ENCODE measurements at places on chromosomes 7 and 10.
A peak's percentile ranks its signal among the peaks of the same experiment; 100 is the strongest.

- DNase-seq = no peak
Observed at GRCh38 chr7:94417306-94417705, 22.6 kb downstream of the COL1A2 start.

DNA sequence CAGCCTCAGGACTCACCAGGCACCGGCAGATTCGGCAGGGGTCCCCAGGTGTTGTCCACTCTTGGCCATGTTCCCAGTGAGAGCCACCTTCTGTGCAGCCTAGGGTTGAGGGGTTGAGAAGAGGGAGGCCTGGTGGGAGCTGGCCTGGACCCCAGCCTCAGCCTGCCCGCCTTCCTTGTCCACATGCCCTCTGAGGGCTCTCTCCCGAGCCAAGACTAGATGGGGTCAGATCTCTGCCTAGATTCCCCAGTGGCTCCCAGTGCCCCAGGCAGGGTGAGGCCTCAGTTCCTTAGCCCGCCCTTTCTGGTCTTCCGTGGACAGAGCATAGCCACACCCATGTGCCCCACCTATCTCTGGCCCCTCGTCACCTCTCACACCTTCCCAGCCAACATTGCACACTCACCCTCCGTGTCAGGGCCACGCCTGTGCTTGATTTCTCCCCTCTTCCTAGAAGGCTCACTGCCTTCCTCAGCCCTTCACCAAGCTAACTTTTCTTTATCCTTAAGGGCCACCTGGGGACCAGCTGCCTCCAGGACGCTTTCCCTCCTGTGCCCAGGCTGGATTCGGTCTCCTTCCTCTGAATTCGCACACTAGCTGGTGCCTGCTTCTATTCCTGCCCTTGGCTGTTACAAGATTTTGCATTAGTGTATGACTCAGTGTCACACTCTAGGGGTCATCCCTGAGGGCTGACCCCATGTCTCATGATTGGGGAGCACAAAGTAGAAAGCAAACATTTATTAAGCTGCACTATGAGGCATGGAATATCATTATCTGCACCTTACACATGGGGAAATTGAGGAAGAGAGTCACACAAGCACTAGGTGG lies 7.5 kb downstream of the KCP start:
- no peak for DNase-seq

DNA sequence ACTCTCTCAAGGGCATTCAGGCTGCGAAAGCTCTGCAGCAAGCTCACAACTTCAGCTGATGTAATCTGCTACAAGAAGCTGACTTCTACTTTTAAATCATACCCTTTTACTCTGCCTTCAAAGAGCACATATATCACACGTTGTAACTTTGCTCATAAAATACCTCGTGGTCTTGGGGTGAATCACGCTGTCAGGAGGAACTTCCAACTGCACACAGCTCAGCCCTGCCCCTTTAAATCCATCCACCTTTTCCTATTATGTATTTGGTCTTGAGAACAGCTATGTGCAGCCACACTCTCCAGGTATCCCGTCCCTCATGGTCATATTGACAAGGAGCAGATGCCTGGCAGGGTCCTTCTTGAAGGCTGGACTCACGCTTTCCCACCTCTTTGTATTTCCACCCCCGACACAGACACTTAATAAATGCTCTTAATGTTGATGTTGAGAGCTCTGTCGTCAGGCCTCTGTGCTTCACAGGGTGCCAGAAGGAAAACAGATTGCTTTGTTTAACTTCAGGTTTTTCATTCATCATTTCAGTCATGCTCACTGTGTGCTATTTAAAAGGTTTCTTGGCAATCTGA lies 47.6 kb downstream of the ICA1 start:
- DNase-seq = peak; percentile 6

DNA sequence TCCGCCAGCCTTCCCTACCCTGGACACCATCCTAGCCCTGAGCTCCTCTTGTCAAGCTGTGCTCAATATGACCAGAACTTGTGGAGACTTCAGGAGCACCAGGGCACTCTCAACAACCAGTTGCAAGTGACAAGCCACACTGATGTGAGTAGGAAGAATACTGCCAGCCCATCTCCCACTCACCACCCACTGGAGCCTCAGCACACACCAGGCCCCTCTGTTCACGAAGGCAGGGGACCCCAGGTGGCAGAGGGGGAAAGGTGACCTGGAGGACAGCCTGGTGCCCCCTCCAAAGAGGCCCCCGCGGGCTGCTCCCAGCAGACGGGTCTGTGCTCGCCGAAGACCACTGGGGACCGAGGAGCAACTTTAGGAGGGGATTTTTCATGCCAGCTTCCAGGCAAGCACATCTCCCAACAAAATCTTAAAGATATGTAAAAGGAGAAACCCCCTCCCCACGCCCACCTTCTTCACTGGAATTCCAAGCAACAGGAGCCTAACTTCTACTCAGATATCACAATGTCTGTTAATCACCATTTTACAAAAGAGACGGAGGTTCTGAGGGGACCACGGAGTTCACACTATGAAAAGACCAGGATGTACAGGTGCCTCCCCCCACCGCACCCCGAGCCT lies 1.0 kb downstream of the MMD2 start:
- DNase-seq = no peak

GRCh38 chr7:140196361-140197217 lies 19.8 kb upstream of the KDM7A start:
- no peak for DNase-seq

DNA sequence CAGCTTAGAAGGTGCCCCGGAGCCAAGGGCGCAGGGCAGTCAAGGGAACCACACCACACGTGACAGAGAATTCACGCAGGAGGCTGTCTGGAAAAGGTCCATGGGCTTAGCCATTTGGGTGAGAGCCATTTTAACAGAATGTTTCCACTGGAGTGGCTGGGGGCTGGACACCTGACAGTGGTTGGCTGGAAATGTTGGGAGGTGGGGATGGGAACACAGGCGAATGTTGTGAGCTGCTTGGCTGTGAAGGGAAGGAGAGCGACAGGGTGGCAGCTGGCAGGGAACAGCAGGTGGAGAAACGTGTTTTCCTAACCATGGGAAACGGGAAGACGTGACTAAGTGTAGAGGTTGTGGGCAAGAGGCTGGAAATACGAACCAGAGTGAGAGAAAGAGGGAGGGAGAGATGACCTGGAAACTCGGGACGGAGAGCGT lies 100.5 kb upstream of the ZNF32 start:
- no peak for DNase-seq

- no peak for DNase-seq
Observed at GRCh38 chr10:71173466-71173865, 38.9 kb upstream of the UNC5B start.

GRCh38 chr7:21507627-21508343 lies 35.1 kb upstream of the DNAH11 start:
- DNase-seq = peak; percentile 23

GRCh38 chr7:70703785-70704184 lies 428.2 kb upstream of the GALNT17 start:
- no peak for DNase-seq

- no peak for DNase-seq
Observed at GRCh38 chr7:123343611-123344010, 143.8 kb upstream of the SLC13A1 start.

GRCh38 chr10:69317175-69317604 lies 38.9 kb downstream of the HK1 start:
- no peak for DNase-seq

DNA sequence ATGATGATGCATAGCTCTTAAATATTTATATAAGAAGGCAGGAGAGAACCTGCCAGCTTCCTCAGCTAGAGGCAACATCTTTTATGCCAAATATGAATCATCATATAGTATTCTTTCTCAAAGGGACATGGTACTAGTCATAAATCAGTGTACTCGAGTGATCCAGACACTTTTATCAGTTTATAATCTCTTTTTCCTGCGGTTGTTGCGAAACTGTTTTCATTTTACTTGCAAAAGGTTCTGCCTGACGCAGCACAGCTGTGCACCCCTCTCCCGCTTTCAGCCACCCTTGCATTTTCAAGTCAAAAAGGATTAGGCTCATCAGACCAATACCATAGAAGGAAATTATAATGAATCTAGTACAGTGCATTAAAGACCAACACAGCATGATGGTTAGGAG lies 332.3 kb upstream of the PRKCQ start:
- no peak for DNase-seq

GRCh38 chr10:96496281-96496925 lies 17.3 kb downstream of the TLL2 start:
- DNase-seq = no peak

DNA sequence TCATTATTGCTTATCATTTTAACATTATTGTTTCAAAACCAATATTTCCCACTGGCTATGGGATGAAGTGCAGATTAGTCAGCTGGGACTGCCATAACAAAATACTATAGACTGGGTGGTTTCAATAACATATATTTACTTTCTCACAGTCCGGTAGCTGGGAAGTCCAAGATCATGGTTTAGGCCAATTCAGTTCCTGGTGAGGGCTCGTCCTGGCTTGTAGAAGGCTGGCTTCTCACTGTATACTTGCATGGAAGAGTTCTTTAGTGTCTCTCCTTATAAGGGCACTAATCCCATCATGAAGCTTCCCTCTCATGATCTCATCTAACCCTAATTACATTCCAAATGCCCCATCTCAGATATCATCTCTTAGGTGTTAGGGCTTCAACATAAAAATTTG lies 101.3 kb downstream of the CHRM2 start:
- DNase-seq = no peak

- no peak for DNase-seq
Observed at GRCh38 chr10:33098951-33099663, 141.1 kb upstream of the ITGB1 start.

DNA sequence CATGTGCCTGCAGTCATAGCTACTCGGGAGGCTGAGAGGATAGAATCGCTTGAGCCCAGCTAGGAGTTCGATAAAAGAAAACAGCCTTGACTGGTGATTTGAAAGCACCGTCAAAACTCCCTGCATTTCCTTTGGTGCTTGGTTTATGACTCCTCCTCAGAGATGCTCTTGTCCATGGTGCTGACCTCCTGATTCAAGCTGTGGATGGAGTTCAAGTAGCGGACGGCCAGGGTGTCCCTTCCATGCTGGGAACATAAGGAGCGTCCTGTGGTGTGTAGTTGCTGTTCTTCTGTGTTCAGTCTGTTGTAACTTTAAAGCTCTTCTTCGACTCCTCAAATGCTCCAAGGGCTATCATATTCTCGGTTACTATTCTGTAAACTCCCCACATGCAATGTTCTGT lies 382.5 kb upstream of the KIAA1217 start:
- peak; percentile 35 for DNase-seq

DNA sequence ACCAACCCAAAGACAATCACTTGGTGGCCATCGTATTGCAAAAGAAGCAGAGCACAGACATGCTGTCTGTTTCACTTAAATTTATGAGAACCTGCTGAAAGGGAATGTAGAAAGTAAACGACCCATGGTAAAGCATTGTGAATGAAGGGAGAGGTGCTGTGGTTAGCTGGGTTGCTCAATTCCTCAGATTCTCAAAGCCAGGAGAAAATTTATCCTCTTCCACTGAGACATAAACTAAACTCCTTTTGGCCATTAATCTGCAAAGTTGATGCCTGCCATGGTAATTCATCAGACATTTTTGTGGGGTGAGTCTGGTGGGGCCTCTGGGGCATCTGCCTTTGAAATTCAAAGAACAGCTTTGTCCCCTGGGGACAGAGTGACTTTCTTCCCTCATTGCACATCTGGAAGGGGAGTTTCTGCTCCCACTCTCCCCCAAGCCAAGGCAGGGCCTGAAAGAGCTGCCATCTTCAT lies 951.0 kb downstream of the LRMDA start:
- peak; percentile 64 for DNase-seq

DNA sequence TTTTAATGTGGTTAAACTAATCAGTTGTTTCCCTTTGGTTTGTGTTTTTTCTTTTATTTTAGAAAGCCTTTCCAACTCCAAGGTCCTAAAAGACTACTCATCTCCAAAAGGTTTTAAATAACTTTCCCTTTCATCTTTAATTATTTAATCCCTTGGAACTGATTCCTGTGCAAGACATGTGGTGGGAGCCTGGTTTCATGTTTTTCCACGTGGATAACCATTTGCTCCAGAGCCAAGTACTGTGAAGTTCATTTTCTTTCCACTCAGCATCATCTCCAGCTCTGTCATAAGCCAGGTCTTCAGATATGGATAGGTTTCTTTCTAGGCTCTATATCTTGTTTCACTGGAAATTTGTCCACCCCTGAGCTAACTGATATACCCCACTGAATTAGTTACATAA lies 16.7 kb downstream of the PPP1R3C start:
- no peak for DNase-seq

GRCh38 chr7:8169171-8169570 lies 92.8 kb downstream of the ICA1 start:
- DNase-seq = no peak

DNA sequence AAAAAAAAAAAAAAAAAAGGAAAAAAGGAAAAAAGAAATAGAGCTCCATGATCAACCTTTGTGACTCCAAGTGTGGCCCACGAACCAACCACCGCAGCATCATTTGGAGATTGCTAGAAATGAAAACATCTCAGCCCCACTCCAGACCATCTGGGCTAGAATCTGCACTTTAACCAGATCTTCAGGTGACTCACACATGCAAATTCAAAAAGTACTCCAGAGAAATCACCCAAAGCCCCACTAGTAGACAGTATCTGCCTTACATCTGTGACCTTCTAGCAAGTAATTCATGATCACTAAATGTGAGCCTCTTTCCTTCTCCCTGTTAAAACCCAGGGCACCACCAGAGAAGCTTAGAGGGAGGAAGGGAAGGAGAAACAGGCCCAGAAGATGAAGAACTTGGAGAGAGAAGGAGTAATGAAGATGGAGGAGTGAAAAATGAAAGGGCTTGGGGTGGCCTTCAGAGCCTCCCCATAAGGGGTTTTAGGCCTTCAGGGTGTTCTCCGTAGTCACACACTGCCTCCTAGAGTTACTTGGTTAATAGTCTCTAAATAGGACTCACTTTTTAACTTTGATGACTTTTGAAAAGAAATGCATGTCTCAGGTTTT lies 94.0 kb downstream of the SLC37A3 start:
- no peak for DNase-seq

DNA sequence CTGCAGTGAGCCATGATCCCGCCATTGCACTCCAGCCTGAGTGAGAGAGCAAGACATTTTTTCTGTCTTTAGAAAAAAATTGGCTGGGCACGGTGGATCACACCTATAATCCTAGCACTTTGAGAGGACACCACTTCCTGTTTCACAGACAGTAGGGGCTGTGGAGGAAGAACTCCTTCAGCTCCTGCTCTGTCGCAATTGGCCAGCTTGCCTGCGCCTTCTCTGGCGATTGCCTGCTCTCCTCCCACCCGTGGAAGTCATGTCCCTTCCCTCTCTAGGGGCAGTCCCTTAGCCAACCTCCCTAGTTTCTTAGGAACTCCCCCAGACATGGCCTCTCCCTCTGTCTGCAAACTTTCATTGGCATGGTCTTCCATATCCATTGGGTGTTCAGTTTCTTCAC lies 8.7 kb downstream of the PDSS1 start:
- no peak for DNase-seq

DNA sequence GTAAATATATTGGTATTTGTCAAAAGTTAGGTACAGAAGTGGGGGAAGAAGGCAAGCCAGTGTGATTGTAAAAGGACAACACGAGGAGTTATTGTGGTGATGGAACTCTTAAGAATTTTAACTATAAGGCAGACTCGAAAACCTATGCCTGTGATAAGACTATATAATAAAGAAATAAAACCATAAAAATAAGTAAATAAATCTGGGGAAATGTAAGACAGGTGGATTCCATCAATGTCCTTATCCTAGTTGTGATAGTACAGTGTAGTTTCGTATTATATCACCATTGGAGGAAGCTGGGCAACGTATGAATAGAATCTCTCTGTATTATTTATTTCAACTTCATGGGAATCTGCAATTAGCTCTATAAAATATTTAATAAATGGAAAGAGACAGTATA lies 395.7 kb downstream of the CDC14C start:
- DNase-seq = no peak

- peak; percentile 6 for DNase-seq
Observed at GRCh38 chr10:82628373-82628772, 753.4 kb downstream of the NRG3 start.

- DNase-seq = peak; percentile 83
Observed at GRCh38 chr7:99137411-99138180, 6.3 kb downstream of the SMURF1 start.

All from kidney glomerular epithelial cell (primary cell).